HT-29 (cell line): ENCODE measurements at places on chromosomes 1 and 21.

- no peak for DNase-seq
Observed at GRCh38 chr1:177981200-177981599, 11.3 kb upstream of the SEC16B start.

DNA sequence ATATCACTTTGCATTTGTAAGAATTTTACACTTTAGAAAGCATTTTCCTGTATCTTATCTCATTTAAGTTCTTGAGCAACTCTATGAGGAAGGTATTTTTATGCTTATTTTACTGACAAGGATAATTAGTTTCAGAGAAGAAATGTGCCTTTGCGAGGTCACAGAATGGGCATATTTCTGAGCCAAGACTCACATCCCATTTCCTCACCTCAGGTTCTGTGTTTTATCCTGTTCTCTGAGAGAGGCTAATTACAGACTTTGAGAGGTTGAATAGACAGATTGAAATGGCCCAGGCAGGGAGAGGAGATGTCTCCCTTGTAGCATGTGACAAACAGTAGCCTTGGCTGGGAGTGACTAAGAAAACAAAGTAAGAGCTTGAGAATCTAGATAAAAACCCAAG lies 39.1 kb upstream of the ZC3H11B start:
- DNase-seq, result no peak

DNA sequence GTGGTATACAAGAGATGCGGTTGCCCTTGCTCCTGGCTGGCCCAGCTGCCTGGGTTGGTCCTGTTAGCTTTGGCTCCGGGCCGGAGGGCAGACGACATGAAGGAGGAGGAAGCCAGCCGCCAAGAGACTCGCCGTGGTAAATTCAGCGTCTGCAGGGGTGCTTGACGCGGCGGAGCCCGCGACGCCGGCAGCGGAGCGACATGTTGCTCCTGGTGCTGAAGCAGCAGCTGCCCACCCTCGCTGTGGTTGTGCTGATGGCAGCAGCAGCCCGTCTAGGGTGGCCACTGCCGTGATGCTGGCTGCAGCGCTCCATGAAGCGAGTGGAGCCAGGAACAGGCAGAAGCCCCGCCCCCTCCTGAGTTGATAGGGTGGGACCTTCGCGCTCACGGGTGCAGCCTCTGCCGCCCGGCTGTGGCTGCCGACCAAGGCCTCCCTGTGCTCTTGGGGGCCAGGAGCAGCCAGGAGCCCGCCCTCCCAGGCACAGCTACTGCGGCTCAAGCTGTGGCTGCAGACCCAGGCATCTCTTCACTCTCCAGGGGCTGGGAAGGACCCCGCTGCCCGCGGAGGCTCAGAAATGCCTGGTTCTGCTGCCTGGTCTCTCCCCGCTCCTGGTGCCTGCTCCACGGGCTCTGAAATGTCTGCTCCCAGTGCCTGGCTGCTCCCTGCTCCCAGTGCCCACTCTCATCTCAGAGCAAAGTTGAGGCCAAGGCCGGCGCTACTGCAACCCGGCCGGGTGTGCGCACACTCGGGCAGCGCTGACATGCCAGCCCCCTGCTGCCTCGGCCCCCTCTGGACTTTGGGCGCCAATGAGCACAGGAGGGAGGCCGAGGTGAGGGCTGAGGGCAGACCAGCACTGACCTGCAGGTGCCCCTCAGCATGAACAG lies 4.4 kb upstream of the ZNF692 start:
- peak; percentile 83 for DNase-seq

DNA sequence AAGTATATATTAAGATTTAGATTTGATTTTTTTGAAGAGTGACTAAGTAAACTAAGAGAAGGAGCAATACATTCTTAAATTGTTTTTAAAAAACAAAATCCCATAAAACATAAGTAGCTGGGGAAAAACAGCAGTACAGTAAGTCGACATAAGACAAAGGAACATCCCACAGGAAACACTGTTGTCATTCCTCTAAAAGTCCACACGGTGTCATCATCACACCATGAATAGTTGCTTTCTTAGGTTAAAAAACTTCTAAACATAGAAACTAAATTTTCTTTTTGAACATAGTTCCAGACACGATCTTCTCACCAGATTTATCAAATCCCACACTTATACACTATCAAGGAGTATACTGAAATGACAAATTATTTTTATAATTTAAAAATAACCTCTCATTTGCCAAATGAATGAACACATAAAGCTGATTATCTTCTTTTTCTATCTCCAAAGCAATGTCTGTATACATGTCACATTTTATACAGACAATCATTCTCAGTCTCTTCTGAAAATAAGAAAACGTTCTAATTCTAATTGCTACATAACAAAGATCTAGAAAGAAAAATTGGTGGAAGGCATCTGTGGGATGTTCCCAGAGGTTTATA lies 15.8 kb downstream of the ODF2L start:
- peak; percentile 85 for DNase-seq
